CD4-positive, alpha-beta T cell treated with Interleukin-10 for 1 hour (primary cell): ENCODE measurements at places on chromosomes 6 and 20.

DNA sequence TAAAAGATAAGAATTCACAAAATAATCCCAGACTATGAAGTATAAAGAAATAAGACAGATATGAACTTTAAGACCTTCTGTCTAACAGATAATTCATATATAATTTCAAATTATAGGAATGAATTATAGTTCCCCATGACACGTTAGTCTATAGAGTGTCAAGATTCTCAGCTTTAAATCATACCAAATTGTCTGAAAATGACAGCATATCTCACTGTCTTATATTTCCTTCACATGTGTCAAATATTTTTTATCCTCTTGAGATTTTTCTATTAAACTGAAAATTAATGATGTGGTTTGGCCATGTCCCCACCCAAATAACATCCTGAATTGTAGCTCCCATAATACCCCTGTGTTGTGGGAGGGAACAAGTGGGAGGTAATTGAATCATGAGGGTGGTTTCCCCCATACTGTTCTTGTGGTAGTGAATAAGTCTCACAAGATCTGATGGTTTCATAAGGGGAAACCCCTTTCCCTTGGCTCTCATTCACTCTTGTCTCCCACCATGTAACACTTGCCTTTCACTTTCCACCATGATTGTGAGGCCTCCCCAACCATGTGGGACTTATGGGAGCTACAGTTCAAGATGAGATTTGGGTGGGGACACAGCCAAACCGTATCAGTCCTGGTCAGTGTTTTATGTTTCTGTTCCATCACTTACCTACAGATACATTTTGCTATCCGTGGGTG lies 825.3 kb upstream of the GJE1 start:
- no peak for DNase-seq

- DNase-seq, result no peak
Measured at GRCh38 chr6:12845224-12846004, 128.8 kb downstream of the PHACTR1 start.

DNA sequence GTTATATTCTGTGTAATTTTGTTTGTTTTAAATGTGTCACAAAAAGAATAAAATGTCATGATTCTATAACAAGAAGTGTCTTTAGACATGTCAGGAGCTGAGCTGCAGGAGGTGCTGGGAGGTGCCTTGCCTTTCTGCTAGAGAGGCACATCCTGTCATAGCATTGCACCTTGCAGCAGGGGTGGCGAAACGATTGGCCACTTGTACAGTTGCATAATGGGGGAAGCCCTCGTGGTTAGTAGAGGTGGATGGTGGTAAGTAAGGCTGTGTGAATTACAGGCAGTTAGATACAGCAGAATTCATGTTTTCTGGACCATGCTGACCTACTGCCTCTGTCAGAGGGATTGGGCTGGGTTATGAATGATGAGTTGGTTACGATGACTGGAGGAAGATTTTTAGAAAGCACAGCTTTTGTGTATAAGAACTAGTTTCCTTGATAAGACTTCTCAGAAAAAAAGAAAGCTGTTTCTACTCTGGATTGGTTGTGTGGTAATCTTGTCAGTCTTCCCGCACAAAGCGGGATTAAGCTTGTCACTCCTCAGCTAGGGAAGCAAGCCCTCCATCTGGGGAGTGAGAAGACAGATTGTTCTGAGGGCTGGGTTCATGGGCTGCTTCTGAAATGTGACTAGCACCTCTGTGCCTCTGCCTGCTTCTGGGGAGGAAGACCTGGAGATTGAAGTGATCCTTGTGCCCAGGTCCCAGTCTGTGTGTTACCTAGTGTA lies 74.9 kb downstream of the FOXO3 start:
- peak; percentile 46 for DNase-seq

- no peak for DNase-seq
Measured at GRCh38 chr6:156718647-156719394, 58.4 kb upstream of the ARID1B start.

DNA sequence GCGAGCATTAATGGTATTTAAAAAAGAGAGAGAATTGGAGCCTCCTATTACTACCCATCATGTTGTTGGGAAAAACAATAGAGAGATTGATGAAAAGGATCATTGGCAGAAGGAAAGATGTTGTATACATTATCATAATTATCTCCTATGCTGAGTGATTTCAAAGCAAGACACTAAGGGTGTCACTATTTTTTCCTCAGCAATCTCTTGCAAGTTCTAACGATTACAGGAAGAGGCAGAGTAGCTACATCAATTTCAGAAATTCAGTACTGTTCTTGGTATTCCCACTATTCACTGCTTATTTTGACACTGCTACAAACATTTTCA lies 891.2 kb downstream of the C6orf118 start:
- DNase-seq, result no peak

GRCh38 chr6:118787724-118788423 lies 106.1 kb upstream of the ASF1A start:
- peak; percentile 40 for DNase-seq

DNA sequence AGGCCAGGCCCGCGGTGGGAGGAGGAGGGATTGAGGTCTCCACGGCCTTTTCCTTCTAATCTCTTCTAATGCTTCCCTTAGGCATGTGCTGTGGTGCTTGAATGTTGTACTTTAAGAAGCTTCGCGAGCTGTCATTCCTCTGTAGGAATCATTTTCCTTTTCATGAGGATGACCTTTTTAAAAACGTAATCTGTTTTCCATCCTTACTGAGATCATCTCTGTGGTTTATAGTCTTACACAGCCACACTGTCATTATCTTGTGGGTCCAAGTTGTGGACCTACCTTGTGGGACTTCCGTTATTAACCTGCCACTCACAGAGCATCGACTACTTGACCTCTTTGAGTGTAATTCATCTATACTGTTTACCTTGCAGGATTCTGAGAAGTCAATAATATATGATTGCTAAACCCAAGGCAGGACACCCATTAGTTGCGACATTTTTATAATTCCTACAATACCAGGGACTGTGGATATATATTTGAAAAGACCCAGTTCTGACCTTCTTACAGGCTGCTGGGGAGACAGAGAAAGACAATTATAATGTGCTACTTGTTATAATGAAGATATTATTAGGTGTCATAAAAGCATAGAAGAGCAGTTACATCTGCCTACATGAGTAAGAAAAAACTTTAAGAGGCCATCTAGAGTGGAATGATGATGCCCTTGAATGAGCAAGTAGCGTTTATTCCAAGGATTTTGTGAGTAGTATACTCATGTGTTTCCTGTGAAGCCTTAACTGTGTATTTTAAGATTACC lies 842 bp downstream of the SLC25A27 start:
- DNase-seq, result no peak

DNA sequence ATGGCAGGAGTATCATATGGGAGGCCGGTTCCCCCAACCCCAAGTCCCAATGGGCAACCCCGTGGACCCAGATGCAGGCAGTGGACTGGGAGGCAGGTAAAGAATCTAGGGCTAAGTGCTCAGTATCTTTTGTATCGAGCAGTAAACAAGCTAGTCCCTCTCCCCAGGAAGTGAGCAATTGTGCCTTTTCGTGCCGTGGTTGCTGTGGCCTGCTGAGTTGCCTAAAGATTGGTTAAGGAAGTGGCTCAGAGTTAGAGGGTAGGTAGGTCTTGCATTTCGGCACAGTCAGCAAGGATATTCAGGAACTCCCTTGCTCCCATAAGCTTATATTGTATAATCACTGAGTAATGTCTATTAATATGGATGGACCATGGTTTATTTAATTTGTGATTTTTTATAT lies 1.3 kb upstream of the DNAH8 start:
- peak; percentile 46 for DNase-seq

GRCh38 chr20:63963348-63963741 lies 6.4 kb downstream of the ZNF512B start:
- no peak for DNase-seq

- DNase-seq, result no peak
Measured at GRCh38 chr20:48740292-48740649, 87.5 kb downstream of the PREX1 start.

DNA sequence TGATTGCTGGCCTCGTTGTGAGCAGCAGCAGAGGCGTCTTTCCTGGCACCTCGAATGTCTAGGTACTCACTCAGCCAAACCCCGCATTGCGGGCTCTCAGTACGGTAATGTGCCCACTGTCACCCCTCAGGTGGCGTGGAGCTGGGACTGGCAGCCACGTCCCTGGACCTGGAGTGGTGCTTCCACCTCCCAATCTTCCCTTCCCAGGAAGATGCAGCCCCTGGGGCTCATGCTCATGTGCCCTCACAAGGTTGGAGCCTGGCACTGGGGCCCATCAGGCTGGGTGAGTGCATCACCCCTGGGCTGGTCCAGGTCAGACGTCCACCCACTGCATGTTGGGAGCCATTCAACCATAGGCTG lies 75.7 kb downstream of the TCP11 start:
- no peak for DNase-seq

DNA sequence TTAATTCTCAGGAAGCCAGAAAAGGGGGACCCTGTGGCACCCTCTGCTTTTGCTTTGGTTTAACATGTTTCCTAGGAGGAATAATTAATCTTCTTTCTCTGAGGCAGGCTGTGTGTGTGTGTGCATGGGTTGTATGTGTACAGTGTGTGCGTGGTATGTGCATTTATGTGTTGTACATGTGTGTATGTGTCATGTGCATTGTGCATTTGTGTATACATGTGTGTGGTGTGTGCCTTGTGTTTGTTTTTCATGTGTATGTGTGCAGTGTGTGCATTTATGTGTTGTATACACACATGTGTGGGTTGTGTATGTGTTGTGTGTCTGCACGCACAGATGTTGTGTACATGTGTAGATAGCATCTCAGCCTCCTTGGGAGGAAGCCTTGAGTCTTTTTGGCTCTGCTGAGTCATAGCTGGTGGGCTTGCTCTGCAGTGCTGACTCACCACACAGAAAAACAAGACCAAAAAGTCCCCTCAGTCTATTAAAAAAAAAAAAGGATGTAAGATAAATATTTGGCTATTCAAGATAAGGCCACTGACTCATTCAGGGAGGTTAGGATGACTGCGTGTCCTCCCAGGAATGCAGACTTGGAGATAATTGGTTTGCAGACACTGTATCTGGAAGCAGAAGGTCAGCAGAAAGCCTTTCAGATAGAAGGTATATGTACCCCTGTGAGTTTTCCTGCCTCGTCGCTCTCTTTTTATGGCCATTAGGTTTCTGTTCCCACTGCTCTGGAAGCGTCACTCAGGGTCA lies 58.6 kb downstream of the SYNJ2 start:
- no peak for DNase-seq

GRCh38 chr20:34915131-34915530 lies 38.7 kb downstream of the ACSS2 start:
- DNase-seq, result no peak

DNA sequence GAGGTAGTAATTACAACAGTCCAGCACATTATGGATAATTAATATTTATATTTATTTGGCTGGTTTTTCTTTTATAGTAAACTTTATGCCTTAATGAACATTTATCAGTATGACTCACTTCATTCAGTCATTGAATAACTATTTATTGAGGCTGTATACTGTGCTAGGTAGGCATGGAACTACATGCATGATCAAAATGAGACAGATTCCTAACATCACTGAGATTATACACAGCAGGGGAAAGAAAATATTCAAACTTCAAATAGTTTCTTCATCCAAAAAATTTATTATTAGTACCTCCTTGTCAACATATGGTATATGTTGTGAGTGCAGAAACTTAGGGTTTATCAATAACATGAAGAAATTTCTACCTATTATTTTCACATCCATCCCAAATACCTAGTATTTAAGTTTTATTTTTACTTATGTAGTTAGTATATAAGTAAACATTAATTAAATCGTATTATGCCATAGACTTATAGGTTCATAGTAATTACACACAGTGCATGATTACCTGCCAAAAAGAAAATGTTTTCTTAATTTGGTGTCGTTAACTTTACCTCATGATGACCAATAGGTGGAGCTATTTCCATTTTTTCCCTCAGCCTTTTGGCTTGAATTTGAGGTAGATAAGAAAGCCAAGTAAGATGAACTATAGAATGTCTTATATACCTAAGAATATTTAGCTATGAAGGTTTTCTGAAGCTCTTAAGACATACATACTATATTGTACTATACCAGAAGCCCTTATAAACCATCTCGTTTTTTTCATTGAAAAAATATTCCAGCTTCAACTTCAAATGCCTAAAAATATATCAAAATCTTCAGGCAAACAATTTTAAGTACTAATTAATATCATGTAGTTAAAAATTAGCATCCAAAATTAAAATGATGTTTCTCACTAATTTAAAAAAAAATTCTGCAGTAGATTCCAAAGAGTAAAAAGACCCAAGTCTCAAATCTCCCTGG lies 12.5 kb upstream of the TMEM30A start:
- DNase-seq, result peak; percentile 71

DNA sequence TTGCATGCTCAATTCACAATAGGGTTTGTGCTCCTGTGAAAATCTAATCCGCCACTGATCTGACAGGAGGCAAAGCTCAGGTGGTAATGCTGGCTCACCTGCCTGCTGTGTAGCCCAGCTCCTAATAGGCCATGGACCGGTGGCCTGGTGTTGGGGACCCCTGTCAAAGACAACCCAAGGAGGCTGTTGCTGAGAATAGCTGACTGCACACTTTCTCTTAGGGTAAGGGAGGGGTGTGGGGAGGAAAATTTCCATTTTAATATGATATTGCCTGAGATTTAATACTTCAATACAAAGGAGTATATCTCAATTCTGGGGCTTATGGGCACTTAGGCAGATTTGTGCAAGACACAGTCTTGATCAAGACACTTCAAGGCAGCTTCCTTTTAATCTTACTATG lies 105.8 kb downstream of the ALDH8A1 start:
- DNase-seq, result no peak

DNA sequence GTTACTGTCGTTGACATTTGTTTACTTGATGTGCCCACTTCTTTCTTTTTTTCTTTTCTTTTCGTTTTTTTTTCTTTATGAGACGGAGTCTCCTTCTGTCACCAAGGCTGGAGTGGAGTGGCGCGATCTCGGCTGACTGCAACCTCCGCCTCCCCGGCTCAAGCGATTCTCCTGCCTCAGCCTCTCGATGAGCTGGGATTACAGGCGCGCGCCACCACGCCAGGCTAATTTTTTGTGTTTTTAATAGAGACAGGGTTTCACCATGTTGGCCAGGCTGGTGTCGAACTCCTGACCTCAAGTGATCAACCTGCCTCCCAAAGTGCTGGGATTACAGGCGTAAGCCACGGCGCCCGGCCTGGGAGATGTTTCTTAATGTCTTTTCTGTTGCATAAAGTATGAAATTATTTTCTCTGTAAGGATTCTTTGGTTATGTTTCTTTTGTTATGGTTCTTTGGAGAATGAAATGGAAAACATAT lies 33.3 kb upstream of the PRSS16 start:
- DNase-seq, result no peak
